ENCODE measurements at places on chromosomes 13 and 19.
A peak's percentile ranks its signal among the peaks of the same experiment; 100 is the strongest.

DNA sequence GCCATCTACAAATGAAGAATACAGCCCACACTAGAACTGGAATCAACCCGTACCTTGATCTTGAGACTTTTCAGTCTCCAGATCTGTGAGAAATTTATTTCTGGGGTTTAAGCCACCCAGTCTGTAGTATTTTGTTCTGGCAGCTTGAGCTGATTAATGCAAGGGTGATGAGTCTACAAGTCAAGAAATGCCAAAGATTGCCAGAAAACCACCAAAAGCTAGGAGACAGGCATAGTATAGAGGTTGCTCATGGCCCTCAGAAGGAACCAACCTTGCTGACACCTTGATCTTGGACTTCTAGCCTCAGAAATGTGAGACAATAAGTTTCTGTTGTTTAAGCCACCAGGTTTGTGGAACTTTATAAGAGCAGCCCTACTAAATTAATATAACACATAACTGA lies 428.2 kb upstream of the KLF12 start:
- DNase-seq: peak; percentile 53

- DNase-seq: no peak
These were observed 38.6 kb upstream of the ZNF30 start for GRCh38 chr19:34888091-34888490.

DNA sequence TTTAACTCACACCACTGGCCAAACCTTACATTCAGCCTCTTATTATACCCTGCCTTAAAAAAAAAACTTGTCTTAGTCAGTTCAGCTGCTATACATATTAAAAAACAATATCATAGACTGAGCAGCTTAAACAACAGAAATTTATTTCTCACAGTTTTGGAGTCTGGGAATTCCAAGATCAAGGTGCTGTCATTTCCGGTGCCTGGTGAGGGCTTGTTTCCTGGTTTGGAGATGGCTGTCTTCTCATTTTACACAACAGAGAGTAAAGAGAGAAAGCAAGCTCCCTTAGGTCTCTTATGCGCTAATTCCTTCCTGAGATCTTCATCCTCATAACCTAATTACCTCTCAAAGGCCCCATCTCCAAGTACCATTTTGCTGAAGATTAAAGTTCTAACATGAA lies 769.2 kb downstream of the DIAPH3 start:
- DNase-seq: no peak

DNA sequence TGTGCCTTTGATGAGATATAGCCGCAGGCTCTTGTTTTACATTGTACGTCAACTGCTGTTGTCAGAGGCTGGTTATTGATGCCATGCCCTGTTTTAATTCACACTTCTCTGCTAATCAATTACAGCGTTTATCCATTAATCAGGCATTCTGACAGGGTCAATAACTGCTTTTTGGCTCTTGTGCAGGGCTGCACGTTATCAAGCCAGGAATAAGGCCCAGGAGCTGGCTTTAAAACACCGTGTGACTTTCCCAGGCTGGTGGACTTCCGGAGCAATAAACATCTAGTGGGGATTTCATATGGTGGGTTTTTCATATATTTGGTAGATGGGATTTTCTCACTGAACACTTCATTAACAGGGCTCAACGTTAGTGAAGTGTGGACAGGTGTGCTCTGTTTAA lies 221.7 kb downstream of the TM9SF2 start:
- no peak for DNase-seq

DNA sequence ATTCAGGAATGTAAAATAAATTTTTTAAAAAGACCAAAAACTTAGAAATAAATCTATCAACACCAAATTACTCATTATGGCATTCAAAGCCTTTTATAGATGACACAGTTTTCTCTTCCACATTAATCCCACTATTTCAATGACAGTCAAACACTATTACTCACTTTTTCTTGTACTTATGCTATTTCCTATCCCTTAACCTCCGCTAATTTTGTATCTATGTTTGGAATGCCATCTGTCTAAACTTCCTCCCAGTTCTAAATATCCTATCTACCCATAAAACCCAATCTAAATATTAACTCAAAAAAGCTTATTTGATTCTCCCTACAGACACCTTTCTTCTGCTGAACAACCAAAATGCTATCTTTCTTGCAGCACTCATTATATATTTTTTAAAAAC lies 203.5 kb downstream of the ENOX1 start:
- DNase-seq: no peak

DNA sequence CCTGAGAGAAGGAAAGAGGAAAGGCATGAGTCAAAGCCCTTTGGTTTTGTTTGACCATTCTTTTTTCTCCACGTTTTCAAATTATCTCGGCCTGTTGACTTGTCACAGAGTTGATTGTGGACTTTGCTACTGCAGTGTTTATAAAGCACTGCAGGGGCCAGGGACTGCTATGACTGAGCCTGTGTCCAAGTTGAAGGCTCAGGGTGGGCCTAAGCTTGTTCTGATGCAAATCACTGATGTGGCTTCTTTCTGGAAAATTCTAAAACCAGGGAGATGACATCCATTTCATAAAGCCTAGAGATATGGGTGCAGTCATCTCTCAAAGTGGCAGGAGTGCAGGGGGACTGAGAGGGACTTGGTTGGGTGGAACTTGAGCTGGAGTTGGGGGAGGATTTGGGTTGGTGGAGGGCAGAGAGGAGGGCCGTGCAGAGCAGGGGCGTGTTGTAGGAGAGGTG lies 1.2 kb upstream of the CXCL17 start:
- DNase-seq: no peak

GRCh38 chr13:75744127-75744526 lies 108.0 kb downstream of the LMO7 start:
- DNase-seq: no peak

- no peak for DNase-seq
These were observed 66.7 kb downstream of the SLC10A2 start for GRCh38 chr13:102999499-102999898.

GRCh38 chr13:112905086-112905485 lies 63.9 kb upstream of the MCF2L start:
- no peak for DNase-seq

DNA sequence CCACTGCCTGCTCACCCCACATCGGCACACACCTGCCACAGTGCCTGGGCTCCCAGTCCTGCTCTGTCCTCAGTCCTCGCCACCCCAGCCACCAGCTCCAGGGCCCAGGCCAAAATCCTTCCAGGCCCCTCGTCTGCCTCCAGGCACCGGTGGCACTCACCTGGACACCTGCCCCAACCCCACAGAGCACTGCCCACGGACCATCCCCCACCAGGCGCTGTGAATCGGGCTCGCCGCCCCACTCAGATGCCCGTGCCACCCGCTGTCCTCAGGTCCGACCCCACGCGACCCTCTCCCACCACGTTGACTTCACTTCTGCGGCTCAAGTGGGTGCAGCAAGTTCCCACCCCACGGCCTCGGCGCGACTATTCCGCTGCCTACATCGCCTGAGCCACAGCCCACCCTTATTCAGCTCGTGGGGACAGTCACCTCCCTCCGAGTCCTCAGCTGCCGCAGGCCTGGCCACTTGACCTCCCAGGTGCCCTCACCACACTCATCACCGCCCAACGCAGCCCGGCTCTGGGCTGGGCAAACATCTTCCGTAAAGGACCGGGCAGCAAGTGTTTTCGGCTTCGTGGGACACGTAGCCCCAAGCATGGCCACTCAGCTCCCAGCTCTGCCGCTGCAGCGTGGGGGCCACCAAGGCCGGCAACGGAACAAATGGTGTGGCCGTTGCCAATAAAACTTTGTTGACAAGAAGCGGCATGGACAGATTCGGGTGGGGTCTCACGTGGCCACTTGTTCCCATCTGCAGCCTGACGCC lies 5.7 kb downstream of the PIP5K1C start:
- no peak for DNase-seq
